ENCODE measurements at places on chromosomes 11 and 22. TPM values are rescaled to one million over a fixed set of nuclear protein-coding genes. Genes with fewer than 3 reads are reported as not detected.

DNA sequence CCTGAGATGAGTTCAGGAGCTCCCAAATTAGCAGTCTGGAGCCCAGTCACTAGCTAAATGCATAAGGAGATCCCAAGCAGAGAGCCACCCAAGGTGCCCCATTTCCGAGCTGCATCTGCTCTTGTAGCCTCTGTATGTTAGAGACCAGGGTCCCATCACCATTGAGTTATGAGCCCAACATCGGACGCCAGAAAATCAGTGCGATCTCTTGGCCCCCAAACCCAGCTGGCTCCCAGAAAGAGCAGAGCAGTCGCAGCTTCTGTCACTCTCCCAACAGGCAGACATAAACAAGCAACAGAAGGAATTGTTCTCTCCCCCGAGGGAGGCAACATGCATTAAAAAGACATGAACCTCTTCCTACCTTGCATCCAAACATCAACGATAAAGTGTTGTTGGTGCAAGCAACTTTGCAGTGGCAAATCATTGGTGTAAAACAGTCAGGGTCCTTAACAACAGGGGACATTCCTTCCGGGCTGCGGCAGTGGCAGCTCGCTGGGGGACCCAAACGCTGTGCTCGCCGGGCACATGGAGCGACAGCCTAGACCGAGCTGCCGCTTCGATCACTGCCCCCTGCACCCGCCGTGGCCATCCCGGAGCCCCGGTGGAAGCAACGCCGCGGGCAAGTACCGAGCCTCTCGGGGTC, 907.1 kb downstream of the DLG2 start:
- no peak for DNase-seq

- DNase-seq = no peak
These were observed 10.7 kb downstream of the DTX4 start for GRCh38 chr11:59182457-59183151.

GRCh38 chr11:24585192-24585591, 88.3 kb downstream of the LUZP2 start:
- peak; percentile 13 for DNase-seq

GRCh38 chr11:45216901-45217300, 69.2 kb downstream of the SYT13 start:
- peak; percentile 13 for DNase-seq

DNA sequence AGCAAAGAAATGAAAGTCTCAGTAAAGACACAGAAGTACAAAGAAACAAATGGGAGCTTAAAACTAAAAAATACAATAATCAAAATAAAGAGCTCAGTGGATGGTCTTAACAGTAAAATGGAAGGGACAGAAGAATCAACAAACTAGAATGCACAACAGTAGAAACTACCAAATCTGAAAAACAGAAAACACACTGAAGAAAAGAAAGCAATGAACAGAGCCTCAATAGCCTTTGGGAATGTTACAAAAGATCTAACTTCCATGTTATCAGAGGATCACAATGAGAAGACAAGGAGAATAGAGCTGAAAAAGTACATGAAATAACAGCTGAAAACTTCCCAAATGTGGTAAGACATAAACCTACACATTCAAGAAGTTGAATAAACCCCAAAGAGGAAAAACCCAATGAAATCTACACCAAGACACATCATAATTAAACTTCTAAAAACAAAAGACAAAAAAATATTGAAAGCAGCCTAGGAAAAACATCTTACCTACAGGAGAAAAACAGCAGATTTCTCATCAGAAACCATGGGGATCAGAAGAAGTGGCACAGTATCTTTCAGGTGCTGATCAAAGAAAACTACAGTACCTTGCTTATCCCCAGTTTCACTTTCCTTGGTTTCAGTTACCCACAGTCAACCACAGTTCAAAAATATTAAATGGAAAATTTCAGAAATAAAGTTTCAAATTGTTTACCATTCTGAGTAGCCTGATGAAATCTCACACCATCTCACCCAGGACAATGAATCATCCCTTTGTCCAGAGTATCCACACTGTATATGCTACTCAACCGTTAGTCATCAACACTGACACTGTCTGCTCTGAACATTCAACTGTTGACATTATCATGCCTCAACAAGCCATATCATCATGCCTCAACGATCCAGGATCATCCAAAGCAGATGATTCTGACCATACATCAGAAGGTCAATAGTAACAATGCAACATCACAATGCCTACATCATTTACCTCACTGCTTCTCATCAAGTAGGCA, 22.2 kb downstream of the RRAS2 start:
- peak; percentile 99 for DNase-seq

DNA sequence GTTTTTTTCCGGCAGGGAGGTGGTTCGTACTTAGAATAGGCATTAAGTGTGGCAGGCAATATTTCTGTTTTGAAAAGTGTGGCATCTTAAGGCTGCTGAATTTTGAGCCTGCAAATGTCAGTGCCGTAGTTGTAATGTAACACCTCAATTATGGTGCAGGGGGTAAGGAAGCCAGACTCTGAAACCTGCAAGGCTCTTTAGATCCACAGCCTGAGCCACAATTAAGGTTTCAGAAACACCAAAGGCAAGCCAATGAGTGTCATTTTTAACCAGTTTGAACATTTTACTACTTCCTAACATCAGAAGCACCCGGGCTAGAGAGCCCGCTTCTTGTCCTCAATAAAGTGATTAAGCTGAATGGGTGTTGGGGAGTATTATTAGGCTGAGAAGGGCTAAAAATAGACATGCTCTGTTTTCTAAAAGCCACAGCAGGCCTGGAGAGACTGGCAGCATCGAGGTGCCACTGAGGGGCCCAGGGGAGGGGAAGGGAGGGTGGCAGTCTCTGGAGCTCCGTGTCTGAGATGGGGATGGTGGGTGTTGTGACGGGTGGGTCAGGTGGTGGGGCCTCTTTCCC, 113.4 kb downstream of the ZBTB16 start:
- DNase-seq = no peak

- DNase-seq = no peak
These were observed 25.6 kb downstream of the RPL3 start for GRCh38 chr22:39293766-39294368.

DNA sequence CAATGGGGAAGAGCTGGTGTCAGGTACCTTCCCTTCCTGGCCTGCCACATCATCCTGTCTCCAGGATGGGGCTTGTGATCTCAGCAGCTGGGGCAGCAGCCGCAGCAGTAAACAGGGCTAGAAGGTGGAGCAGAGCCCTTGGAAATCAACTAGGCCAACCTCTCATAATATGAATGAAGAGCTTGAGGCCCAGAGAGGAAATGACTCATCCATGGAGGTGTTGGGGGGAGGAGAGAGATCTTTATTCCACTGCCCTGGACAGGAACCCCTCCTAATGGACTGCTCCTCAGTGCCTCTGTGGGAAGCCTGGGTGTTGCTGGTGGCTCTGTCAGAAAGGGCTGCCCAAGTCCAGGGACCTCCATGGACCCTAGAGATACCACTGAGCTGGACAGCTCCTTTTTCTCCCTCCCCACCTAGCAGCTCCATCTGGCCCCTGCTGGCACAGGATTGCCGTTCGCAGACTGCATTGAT, 111.8 kb downstream of the OSBP2 start:
- DNase-seq = peak; percentile 67

- DNase-seq = no peak
These were observed 10.6 kb downstream of the TMPRSS13 start for GRCh38 chr11:117918366-117919255.

GRCh38 chr11:134638796-134639430, 226.9 kb upstream of the B3GAT1 start:
- no peak for DNase-seq

DNA sequence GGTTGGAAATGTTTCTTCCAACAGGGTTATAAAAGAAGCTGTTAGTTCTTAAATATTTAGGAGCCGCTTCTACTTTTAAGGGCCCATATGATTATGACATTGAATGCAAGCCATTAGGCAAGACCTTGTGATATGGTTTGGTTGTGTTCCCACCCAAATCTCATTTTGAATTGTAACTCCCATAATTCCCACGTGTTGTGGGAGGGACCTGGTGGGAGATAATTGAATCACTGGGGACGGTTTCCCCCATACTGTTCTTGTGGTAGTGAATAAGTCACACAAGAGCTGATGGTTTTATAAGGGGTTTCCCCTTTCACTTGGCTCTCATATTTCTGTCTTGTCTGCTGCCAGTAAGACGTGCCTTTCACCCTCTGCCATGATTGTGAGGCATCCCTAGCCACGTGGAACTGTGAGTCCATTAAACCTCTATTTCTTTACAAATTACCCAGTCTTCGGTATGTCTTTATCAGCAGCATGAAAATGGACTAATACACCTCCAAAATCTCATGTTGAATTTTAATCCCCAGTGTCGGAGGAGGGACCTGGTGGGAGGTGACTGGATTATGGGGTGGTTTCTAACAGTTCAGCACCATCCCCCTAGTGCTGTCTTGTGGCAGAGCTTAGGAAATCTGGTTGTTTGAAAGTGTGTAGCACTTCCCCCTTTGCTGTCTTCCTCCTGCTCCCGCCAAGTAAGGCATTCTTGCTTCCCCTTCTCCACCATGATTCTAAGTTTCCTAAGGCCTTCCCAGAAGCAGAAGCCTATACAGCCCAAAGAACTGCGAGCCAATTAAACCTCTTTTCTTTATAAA, 4.3 kb downstream of the CD59 start:
- no peak for DNase-seq

- DNase-seq = no peak
These were observed 204.8 kb downstream of the SWAP70 start for GRCh38 chr11:9868641-9869040.

DNA sequence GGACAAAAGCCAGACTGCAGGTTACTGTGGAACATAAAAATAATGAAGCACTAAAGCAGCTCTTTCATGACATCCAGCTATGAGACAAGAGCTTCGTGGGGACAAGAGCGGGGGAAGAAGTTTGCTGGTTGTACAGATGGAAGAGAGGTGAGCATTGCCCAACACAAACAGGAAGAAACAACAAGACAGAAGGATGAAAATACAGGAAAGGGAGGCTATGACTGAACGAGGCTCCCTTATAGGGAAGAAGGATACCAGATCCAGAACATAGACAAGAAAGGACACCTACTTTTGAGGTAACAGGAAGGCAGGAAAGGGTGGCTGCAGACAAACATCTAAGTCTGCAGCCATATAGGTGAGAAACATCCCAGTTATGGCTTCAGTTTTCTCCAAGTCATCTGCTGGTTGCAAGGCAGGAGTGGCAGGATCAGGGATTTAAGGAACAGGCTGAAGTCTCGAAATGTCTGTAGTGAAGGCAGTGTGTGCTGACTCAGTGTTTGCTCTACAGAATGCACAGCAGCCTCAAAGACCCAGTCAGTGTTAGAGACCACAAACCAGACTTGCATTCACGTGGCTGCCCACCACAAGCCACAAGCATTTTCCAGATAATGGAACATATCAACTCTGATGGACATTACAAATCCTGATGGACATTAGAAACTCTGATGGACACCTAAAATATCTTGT, 1.9 kb downstream of the CLTCL1 start:
- peak; percentile 81 for DNase-seq

DNA sequence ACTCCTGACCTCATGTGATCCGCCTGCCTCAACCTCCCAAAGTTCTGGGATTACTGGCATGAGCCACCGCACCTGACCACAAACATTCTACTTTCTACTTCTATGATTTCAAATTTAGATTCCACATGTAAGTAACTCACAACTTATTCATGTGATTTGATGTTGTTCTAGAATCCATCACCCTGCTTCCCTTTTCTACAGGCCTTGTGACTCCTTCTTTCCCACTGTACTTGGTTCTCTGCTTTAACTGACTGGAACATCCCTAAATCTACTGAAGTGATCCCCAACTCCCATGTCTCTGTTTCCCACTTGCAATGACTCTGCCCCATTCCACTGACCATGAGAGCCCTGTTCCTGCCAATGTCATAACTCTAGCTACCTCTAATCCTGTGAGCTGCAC, 25.7 kb upstream of the MRPL17 start:
- no peak for DNase-seq

DNA sequence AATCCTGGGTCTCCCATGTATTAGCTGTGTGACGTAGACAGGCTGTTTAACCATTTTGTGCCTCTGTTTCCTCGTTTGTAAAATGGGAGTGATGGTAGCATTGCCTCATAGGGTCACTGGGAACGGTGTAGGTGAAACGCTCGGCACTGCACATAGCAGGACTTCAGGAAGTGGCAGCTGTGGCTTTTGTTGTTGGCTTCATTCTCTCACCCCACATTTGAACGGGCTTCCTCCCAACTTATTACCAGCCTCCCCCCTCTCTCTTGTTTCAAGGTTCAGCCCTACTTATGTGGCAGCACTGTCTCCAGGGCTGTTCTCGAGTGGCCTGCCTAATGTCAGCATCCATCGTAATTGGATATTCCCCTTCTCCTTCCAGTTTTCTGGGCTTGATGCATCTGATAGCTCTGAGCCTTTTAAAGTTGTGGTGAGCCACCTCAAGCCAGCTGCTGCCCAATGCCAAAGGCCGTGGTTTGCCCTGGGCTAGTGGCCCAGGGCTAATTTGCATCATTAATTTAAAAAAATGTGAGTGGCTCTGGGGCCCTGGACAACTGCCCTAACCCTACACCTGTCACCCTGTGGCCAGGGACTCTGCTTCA, 217.8 kb upstream of the TBCEL start:
- no peak for DNase-seq

- DNase-seq = no peak
These were observed 14.0 kb upstream of the DGCR8 start for GRCh38 chr22:20065896-20066616.

DNA sequence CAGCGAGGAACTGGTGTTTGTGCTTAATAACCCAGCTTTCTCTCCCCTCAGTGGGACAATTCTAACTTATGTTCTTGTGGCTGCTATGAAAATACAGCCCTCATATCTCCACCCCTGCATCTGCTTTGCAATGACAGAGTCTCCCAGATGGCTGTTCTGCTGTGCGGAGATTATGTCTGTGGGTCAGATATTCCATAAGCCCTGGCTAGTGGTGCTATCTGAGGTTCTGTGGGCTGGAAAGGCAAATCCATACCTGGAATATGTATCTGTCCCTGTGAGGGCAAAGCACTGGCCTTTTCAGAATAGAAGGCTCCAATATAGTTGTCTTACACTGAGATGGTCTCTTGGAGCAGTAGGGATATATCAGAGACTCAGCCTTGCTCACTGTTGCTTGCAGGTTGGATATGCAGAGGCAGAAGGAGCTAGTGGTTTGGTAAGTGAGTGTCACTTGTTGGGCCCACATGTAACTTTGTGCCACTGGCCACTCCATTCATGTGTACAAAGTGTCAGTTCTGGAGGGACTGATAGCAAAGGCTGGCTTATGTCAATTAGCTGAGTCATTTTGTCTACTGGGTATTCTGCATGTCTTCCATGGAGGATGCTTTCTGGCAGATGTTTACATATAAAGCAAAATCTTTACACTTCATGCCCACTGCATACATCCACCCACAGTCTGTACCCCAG, 246.6 kb downstream of the FAM76B start:
- DNase-seq = no peak

Gene NNMT
- 74.7 TPM for total RNA-seq

Gene DERL3
- total RNA-seq = 0.18 TPM

Gene SLC22A12
- total RNA-seq = not detected

Gene SESN3
- total RNA-seq = 10.0 TPM

Gene OR52I2
- total RNA-seq = not detected

Gene IL18
- 0.54 TPM for total RNA-seq

Gene RAG2
- total RNA-seq = not detected

Data from IMR-90 (cell line).